CD4-positive, alpha-beta T cell (primary cell): ENCODE measurements at places on chromosomes 2 and 18.

- no peak for DNase-seq
Measured at GRCh38 chr2:61363580-61363979, 107.3 kb downstream of the USP34 start.

- no peak for DNase-seq
Measured at GRCh38 chr2:158970241-158970751, 1.9 kb downstream of the TANC1 start.

GRCh38 chr2:37343537-37344434 is 644 bp upstream of the QPCT start:
- DNase-seq: no peak

DNA sequence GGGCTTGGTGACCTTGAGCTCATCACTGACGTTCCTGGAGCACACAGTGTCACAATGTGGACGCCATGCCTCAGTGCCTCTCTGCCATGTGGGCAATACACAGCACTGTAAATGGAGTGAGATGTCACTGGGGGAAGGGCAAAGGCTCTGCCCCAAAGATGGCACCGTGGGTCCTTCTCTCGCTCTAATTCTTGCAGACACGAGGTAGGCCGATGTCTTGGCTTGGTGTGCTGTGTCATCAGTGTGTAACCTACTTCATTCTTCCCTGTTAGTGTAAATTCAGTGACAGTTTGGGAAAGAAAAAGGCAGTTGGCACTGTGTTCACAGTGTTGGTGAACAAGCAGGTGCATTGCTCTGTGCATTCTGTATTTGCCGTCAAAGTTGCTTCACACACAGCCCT is 309.3 kb upstream of the MYT1L start:
- DNase-seq: no peak

DNA sequence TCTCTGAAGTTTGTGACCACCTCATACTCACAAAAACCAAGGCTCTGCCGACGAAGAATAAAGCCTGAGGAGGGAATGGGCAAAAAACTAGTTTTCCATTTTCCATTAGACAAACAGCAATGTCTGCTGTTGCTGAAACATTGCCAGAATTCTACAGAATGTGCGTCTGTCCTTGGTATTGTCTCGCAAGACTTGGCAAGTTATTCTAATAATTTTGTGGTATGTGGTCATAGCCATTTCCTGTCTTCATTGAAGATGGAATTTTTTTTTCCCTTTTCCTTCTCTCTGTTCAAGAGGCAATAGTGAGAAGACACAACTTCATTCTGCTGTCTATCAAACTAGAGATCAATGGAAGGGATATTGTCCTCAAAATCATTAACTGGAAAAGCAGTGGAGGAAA is 296.1 kb downstream of the RND3 start:
- DNase-seq: no peak

DNA sequence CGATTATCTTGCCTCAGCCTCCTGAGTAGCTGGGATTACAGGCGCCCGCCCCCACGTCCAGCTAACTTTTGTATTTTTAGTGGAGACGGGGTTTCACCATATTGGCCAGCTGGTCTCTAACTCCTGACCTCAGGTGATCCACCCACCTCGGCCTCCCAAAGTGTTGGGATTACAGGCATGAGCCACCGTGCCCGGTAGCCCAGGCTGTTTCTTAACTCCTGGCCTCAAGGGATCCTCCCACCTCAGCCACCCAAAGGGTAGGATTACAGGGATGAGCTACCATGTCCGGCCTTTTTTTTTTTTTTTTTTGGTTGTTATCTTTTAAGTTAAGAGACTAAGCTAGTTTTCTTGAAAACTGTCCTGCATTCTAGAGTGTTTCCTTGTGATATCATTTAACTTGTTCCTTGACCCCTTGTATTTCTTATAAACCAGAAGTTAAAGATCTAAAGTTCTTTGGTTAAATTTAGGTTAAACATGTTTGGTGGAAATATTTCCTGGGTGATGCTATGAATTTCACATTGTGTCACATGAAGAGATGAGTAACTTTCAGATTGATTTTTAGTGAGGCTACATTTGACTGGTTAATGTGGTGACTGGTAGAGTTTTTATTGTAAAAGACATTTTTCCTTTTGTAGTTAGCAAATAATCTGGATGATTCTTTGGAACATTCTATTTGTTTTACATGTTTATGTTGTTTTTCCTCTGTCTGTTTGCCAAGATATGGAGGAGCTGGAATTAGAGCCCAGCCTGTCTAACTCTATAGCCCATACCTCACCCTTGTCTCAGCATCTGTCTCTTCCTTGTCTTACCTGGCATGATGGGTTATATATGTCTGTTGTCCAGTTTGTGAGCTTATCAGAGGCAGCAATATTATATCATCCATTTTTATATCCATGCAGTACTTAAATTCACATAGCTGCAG is 5.2 kb downstream of the NCAPH start:
- DNase-seq: no peak

DNA sequence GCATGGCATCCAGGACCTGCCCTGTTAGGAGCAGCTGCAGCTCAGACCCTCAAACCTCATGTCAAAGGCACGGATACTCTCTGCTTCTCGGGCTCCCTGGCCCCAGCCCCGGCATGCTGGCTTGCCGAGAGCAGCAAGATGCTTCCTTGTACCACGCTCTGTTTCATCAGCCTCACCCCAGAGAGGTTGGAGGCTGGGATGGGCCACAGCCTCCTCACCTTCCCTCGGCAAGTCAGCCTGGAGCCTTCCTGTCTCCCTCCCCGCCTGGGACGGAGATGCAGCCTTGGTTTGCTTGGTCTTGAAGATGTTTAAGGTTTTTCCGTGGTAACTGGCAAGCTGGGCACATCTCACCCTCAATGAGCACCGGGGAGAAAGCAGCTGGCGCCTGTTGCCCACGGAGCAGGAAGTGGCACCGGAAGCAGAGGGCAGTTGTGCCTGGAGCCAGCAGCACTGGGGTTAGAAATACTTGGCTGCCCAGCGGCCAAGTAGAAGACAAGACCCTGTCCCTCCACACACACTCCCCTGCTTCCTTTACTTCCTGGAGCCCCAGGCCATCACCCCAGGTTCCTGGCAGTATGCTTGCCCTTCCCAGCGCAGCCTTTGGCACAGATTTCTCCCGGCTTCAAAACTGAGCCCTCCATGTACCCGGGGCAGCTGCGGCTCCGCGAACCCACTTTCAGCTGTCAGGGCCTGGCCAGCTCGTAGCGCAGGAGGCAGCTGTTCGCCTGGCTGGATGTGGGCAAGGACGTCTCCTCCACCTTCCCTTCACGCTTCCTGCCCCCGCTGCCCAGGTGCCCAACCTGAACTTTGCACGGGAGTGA is 17.4 kb downstream of the FBLN7 start:
- peak; percentile 57 for DNase-seq

DNA sequence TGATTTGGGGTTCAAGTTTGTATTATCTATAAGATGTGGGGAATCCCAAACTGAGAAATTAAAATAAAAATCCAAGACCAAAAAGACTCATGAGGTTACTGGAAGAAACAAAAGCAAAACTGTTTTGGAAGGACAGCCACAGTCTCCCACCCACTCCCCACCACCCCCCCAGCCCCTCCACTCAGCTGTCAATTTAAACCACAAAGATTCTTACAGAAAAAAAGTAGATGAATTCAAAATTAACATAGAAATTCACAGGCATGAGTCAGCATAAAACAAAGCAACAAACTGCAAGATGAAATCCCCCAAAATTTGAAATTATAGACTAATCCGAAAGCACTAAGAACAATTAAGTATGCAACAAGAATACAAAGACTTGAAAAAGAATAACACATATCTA is 12.1 kb downstream of the MAP4K3 start:
- no peak for DNase-seq

DNA sequence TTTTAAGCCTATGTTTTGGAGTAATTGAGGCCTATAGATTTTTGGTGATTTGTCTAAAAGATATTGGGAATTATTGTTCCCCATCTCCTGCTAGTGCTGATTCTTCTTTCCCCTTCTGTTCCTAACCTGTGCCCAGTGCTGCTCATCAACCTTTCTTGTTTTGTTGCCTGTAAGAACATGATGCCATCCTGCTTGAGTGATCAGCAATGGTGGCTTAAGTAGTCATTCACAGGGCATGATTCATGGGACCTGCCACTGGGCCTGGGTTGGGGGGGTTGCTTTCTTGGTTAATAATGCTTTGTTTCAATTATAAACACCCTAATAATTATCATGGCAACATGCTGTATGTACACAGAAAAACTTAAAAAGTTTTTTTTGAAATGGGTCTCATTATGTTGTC is 562.9 kb upstream of the SETBP1 start:
- no peak for DNase-seq

GRCh38 chr2:230685178-230685577 is 27.5 kb upstream of the CAB39 start:
- no peak for DNase-seq

GRCh38 chr2:205769495-205769850 is 87.2 kb downstream of the NRP2 start:
- DNase-seq: no peak

DNA sequence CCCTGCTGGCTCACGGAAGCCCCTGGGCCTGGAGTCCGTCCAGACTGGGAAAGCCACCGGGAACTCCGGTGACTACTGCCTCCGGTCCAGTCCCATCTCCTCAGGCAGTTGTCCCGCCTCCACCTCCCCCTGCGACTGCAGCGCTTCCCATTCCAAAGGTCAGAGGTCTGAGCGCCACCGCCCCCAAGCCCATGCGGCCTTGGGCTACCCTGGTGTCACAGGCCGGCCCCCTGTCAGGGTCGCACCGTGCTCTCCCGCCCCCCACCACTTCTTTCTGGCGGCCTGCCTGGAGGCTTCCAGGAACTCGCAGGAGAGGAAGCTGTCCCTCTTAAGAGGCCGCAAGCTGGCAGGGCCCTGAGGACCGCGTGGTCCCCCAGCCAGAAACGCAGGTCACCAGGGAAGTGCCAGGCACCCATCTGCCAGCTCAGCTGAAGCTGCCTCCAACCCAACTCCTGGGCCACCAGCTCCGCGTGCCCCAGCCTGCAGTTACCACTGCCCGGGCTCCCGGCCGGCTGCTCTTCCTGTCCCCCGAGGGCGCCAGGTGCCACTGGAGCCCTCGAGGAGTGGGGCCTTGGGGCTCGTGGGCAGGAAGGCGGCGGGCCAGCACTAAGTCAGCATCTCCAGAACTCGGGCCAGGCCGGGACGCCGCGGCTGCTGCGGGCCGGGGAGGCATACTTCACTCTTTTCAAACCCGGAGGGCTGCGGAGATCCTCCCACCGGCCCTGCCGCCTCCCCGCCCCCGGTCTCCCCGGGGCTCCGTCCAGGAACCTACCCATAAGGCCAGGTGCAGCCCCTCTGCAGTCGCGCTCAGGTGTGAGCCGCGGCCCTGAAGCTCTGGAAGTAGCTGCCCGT is 83.3 kb upstream of the POMC start:
- DNase-seq: no peak

DNA sequence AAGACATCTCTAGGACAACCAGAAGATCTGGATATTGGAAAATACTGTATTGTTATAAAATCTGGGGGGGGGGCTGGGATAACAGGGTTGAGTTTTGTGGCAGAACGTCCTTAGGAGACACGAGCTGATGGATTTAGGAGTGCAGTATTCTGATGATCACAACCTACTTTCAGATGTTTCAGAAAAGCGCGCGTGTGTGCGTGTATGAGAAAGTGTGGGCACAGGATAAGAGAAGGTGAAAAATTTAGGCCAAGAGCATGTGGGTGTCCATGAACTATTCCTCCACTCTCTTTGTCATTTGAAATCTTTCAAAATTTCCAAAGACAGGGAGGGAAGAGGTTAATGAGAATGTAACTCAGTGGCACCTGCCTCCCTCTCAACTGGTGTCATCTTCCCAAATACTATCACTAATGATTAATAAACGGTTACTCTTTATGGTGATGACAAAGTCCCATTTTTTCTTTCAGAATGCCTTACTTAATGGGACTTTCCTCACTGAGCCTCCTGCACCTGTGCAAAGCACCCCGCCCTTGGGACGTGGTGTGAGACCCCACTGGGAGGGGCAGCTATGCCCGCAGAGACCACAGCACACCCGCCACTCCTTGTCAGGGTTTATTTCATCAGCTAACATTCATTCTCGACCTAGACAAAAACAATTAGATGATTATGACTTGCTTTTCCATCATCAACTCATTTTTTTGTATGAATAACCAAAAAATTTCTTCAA is 53.6 kb downstream of the HS6ST1 start:
- DNase-seq: no peak

DNA sequence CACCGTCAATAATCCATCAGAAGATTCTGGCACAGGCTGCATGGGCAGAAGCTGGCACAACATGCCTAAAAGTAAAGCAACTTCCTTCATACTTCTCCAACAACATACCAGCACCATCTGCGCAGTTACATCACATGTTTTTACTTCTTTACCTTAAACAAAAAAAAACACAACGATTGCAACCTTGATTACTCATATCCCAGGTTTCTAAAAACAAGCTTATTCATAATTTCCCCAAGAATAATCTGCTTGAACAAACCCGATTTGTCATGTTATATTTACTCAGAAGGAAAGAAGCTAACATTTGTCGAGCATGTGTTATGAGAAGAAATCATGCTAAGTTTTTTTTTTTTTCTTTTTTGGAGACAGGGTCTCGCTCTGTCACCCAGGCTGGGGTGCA is 54.7 kb downstream of the THADA start:
- no peak for DNase-seq
